ENCODE measurements at places on chromosomes 5 and 9.

DNA sequence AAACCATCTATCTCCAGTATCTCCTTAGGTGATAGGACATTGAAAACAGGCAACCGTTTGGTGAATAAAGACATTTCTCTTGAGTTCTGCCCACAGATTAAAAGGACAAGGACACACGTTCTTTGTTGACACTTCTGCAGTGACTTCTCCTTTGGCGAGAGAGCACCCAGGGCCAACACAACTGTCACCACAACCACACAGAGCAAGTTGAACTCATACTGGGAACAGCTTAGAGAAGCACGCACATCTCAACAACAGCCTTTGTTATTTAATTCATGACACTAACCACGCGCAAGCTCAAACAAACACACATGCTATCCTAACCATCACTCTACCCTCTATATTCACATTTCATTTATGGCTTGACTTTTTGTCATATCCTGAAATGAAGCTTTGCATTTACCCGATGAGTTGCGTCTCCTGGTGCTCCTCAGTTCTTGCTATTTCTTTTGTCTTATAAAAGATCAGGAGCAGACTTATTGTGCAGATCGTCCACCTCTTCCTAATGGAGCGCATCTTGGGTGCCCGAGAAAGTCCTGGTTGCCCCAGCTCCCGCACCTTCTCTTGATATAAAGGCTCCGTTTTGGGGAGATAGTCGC lies 543 bp downstream of the ST8SIA4 start:
- no peak for DNase-seq

GRCh38 chr5:152255411-152255810 lies 149.7 kb downstream of the NMUR2 start:
- DNase-seq: no peak

- no peak for DNase-seq
Measured at GRCh38 chr9:17648516-17648915, 69.7 kb downstream of the SH3GL2 start.

DNA sequence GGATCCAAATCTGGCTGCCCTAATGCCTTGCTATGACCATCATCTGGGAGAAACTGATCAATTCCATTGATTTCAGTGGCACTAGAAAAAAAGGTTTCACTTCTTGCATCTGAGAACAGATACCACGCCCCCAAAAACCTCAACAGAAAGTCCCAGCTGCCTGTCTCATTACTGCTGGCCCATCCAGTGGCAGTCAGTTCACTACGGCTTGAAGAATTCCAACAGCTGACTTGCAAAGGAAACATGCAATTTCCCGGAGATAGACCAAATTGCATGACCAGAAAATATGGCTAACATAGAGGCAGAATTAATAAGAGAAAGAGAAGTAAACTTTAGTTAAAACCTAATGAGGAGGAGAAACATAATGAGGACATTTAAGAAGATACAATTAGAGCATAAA lies 48.6 kb downstream of the UGCG start:
- peak; percentile 74 for DNase-seq

DNA sequence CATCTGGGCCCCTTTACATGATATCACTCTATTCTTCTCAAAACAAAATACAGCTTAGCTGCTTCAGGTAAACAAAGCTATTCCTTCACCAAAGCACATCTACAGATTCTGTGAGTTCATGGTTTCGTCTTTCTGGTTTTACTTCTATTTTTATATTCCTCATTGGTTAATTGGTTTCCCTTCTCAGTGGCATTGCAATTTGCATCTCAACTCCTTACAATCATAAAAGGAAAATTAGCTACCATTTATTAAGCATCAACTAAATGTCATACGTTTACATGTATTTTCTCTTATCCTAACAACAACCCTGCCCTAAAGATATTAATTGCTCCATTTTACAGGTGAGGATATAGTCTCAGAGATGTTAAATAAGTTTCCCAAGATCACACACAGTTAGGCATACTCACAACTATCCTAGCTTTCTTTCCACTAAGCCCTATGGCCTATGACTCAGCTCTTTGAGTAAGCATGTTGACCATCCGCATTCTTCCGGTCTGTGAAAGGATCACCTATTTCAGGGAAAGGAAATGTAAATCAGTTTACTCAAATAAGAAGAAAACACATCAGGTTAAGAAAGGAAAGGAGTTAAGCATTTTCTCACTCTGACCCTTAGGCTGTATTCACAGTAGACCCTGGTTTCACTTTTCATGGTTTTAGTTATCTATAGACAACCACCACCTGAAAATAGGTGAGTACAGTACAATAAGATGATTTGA lies 146.1 kb downstream of the CAAP1 start:
- peak; percentile 55 for DNase-seq

GRCh38 chr5:159324986-159325385 lies 5.3 kb downstream of the IL12B start:
- peak; percentile 70 for DNase-seq
